ENCODE measurements at places on chromosomes 2 and 18.

- DNase-seq: peak; percentile 59
Measured at GRCh38 chr18:70491734-70492348, 203.0 kb downstream of the SOCS6 start.

- no peak for DNase-seq
Measured at GRCh38 chr2:199144036-199144435, 313.7 kb downstream of the SATB2 start.

DNA sequence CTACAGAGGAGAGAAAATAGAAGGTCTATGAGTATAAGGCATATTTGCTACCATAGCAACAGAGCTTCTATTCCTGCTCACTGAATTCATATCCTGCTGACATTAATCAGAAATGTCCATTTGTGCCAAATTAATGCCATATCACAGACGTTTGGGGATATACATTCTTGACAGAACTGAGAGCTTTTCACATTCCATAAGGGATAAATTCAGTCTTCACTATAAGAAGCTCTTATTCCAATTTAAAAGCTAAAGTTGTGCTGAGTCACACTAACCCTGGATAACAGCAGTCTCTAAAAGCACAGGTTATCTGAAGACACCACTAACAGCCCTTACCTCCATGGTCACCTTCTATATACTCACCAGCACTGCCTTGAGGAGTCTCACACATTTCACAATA is 178.1 kb downstream of the RAB3GAP1 start:
- no peak for DNase-seq

DNA sequence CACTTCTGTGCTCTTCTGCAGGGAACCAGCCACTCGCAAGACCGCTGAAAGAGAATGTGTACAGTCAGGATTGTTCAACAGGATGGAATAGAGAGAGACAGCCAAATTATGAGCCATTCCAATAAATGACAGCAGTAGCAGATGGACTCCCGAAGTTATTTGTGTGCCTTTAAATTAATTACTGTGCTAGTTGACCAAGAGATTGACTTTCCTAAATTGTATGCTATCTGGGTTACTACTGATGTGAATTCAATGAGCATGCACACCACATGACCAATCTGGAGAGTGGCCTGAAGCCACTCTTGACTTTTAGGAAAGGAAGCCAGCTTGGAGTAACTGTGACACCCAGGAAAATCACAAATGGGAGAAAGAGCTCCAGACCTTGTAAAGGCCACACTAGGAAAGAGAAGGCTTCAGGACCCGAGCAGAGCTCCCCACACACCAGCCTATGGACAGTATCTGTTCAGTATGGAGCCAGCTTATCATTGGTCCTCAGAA is 52.8 kb downstream of the CHMP3 start:
- DNase-seq: no peak

DNA sequence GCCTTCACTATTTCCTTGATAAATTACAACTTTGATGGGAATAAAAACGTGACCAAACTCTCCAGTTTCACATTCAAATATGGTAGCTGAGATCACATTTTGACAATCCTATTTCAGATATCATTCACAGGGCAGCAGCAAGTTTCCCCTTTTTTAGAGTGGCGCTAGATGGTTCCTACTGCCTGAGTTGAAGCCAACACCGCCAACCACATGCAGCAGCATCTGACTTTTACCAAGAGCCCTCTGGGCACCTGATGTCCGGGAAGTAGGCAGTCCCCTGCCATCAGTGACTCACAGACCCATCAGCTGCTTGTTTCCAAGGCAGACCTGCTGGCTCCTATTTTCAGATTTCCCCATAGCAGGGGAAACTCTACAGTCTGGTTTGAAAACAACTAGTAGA is 4.0 kb upstream of the MREG start:
- peak; percentile 30 for DNase-seq

DNA sequence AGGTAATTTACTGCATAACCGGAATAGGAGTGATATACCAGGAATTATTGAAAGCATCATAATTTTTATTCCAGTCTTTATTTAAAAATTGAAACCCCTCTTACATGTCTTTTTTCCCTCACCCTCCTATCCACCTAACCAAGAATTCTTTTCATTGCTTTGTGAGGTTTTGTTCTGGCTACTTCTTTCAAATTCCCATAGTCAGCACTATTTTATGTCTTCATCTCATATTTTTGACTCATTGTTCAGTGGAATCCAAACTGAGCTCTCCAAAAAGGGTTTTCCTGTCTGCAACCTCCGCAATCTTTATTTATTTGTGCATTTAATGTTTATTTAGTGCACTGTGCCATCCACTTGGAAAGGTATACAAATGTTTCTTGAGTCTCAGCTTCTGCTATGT is 128.5 kb downstream of the DOK6 start:
- no peak for DNase-seq

- no peak for DNase-seq
Measured at GRCh38 chr2:57190007-57190406, 856.6 kb upstream of the VRK2 start.

DNA sequence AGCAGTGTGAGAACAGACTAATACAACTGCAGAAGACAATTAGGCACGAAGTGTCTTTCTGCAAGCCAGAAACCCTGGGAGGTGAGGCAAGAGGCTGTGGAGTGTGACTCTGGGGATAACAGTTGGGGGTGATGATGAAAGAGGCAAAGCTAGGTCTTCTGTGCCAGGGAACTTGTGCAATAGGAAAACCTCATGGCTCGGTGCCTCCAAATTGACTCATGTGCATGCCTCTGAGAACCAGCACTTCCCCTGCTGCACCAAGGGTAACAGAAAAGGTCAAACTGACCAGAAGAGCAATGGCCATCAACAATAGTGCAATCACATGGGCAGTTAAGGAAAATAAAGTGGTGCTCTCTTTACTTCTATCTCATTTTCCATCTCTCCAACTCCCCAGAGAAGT is 136.4 kb downstream of the SCG2 start:
- DNase-seq: no peak

- no peak for DNase-seq
Measured at GRCh38 chr2:57862153-57862552, 184.5 kb upstream of the VRK2 start.

GRCh38 chr2:33375054-33375453 is 101.4 kb upstream of the RASGRP3 start:
- DNase-seq: no peak

- DNase-seq: no peak
Measured at GRCh38 chr2:102652126-102652525, 32.8 kb downstream of the SLC9A2 start.

DNA sequence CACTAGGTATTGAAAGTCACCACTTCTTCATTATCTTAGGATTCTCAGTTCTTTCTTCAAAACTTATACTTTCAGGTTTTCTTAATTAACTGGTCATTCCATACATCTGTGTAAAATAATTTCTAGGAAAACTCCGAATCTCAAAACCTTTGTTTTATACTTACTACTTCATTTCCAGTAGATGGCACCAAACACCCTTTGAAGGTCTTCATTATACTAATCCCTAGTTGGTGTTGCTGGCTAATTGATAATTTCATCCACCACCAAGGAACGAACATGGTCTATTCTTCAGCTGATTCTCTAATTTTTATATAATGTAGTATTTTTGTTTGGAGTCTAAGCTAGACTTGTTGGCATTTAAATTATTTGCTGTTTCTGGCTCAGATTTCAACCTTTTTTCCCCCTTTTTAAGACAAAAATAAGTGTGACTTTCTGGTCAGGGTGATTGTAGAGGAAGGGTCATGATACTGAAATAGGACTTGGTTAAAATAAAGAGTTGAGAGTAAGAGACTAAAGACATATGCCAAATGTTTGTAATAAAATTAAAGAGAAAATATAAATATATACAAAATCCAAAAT is 2.8 kb upstream of the MXD1 start:
- DNase-seq: no peak

GRCh38 chr18:50161597-50162205 is 33.2 kb downstream of the MYO5B start:
- DNase-seq: no peak

- no peak for DNase-seq
Measured at GRCh38 chr2:215419769-215420470, 15.9 kb downstream of the FN1 start.

DNA sequence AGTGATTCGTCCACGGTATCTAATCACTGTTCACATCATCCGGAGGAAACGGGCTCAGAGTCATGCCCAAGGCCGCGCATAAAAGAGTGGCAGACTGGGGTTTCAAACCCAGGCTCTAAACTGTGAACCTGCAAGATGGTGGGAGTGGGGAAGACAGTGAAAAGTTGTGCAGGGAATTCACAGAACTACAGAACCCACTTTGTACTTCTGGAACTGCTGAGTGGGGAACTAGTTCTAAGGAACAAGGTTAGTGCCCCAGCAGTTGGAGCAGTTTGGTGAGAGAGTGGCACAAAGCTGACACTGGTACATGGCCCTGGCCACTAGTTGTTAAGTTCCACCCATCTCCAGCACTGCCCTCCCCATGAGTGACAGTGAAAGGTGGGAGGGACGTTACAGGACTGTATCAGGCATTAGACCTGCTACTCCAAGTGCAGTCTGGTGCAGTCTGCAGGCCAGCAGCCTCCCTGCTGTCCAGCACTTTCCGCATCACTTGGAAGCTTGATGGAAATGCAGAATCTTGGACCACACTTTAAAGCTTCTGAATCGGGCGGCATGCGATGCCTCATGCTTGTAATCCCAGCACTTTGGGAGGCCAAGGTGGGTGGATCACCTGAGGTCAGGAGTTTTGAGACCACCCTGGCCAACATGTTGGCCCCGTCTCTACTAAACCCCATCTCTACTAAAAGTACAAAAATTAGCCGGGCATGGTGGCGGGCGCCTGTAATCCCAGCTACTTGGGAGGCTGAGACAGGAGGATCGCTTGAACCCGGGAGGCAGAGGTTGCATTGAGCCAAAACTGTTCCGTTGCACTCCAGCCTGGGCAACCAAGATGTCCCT is 47.3 kb downstream of the C2orf42 start:
- DNase-seq: peak; percentile 70

DNA sequence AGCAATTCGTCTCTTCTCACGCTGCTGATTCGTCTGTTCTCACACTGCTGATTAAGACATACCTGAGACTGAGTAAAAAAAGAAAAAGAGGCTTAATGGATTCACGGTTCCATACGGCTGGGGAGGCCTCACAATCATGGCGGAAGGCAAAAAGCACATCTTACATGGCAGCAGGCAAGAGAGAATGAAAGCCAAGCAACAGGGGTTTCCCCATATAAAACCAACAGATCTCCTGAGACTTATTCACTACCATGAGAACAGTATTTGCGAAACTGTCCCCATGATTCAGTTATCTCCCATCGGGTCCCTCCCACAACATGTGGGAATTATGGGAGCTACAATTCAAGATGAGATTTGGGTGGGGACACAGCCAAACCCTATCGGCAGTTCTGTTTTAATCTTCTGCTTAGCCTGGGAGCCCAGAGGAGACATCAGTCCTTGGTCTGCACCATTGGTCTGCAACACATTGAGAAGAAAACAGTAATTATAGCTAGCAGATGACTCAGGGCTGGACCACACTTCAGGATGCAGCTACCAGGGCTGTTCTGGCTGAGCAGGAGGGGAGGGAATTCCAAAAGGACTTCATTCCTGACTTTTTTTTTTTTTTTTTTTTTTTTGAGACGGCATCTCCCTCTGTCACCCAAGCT is 69.4 kb downstream of the CABLES1 start:
- DNase-seq: no peak

DNA sequence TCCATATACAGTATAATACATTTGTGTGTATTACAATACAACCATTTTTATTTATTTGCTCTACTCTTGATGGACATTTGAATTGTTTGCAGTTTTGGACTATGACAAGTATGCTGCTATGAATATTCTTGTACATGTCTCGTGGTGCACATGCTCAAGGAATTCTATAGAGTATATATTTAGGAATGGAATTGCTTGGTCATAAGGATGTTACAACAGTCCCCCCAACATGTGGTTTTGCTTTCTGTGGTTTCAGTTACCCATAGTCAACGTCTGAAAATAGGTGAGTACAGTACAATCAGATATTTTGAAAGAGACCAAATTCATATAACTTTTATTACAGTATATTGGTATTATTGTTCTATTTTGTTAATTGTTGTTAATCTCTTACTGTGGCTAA is 24.1 kb upstream of the PLEKHM3 start:
- DNase-seq: no peak

GRCh38 chr2:45255563-45255962 is 246.3 kb upstream of the SIX2 start:
- DNase-seq: no peak

DNA sequence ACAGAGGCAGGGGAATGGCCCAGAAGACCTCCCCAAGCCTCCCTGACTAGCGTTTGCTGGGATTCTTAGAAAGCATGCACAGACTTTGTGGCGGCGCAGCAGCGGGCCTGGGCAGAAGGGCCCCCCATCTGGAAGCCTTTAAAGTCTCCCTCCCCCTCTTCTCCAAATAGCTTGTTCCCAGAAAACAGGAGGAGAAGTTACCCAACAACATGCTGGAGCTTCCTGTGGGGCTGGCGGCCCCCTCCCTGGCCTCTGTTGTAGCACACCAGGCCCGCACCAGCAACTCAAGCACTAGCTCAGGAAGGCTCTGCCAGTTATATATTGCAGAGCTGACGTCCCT is 334.8 kb downstream of the DYSF start:
- no peak for DNase-seq

DNA sequence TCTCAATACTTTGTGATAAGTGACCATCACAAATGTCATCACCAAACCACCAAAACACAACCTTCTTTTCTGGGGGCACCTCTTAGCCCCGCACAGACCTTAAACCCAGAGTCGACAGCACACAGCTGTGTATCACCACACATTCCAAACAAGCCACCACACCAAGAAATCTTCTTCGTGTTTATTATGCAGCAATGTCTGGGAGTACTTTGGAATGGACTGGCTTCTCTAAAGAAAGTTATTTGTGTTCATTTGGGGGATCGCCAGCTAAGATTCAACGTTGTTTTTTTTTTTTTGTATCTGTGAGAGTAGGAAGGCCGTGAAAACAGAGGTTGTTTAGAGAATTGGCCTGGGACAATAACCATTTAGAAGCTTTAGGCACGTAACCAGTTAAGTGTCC is 1.1 kb upstream of the MTA3 start:
- DNase-seq: no peak

DNA sequence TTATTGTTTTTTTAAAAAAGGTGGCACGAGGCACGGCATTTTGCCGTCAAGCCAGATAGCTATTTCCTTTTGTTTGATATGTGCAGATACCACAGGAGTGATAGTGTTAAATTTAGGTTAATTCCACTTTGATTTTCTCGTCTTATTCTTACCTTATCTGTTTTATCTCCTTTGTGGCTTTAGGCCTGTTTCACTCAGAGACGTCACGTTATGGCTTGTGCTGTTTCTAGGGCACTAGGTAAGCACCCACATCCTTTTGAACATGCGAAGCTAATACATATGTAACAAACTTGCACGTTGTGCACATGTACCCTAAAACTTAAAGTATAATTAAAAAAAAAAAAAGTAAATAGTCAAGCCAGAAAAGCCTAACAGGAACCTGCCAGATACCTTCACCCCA is 57.8 kb downstream of the C18orf63 start:
- peak; percentile 60 for DNase-seq

- DNase-seq: peak; percentile 38
Measured at GRCh38 chr18:77114415-77115191, 18.0 kb downstream of the MBP start.

- peak; percentile 50 for DNase-seq
Measured at GRCh38 chr2:101718993-101719571, 21.6 kb downstream of the MAP4K4 start.

Data from CD4-positive, alpha-beta T cell treated with Interleukin-6 for 4 hours (primary cell).